ENCODE measurements at places on chromosomes 3 and 15.

DNA sequence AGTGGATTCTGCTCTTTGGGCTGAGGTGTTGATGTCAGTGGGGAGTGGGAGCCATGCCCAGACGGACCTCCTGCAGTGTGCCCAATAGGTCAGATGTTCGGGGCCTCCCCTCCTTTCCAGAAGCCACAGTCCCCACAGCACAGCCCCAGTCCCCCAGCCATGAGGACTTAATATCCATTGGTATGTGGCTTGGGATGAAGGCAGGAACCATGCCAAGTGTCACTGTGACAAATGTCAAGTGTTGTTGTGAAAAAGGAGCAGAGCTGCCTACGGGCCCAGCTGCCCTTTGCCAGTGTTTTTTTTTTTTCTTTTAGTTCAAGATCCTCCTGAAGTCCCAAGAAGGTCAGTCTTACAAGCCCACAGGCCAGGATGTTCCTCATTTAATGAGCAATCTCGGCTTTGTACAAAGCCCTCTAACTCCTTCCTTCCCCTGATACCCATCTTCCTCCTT, 12.2 kb downstream of the SEMA3G start:
- DNase-seq = no peak

DNA sequence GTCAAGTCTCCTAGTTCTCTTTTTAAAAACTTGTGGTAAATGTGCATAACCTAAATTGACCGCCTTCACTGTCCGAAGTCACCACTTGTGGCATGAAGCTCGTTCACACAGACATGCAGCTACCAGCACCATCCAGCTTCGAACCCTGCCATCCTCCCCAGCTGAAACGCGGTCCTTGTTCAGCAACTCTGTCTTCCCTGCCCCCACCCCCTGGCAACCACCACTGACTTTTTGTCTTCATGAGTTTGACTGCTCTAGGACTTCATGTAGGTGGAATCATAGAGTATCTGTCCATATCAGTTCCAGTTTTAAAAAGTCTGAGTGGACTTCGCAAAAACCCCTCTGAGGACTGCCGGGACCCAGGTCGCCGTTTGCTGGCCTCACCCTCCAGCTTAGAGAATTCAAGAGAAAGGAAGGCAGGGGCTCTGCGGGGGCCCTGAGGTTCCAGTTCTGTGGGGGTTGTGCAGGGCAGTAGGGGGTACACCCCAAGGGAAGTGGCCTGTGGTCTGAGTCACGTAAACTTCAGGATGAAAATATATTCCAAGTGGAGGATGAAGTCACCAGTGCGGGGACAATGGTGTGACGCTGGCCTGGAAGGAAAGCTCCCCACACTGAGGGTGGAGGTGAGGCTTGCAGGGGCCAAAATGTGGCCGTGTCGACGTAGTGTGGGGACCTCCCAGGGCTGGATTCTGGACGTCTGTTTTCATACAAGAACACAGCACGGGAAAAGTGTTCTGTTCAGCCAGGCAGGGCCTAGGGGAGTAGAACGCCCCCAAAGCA, 67.6 kb downstream of the ABTB1 start:
- no peak for DNase-seq

DNA sequence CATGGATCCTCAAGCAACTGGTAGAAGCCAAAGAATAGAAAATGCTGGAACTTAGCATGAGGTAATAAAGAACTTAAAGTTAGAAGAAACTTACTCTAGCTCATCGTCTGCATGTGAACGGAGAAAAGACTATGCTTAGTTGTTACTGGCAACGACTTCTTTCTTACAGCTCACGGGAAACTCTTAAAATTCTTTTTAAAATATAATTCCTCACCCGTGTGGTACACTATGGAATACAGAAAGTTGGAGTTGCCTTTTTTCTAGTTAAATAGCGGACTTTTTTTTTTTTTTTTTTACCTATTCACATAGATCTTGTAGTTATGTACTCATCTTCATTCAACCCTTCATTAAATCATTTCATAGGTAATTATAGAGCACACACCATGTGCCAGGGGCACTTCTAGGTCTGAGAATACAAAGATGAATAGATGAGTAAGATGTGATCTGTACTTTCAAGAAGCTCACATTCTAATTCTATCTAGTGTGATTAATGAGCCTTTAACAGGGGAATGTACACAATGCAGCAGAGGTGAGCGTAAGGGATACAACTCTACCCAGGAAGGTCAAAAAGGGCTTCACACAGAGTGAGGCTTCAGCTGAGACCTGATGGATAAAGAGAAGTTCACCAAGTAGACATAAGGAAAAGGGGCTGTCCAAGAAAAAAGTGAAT, 18.4 kb upstream of the KCNMB2 start:
- DNase-seq = no peak

- no peak for DNase-seq
These were observed 185.9 kb upstream of the ANKRD28 start for GRCh38 chr3:15983693-15984092.

GRCh38 chr15:85003593-85004312, 22.1 kb downstream of the PDE8A start:
- DNase-seq = no peak

DNA sequence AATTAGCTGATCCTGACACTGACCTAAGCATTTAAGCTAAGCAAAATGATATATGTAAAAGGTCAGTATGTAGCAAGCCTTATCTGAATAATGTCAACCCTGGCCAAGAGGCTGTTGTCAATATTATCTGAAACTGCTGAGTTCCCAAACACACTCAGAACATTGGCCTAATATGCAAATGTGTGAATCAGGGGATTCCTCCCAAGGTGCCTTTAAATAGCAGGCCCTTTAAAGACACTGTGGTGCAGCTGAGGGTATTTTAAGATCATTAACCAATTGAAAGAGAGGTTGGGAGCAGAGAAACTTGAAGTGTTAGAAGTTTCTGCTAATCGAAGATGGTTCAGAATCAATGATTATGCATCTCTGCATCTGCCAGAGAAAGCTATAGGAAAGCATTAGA, 207.0 kb downstream of the NTRK3 start:
- no peak for DNase-seq

DNA sequence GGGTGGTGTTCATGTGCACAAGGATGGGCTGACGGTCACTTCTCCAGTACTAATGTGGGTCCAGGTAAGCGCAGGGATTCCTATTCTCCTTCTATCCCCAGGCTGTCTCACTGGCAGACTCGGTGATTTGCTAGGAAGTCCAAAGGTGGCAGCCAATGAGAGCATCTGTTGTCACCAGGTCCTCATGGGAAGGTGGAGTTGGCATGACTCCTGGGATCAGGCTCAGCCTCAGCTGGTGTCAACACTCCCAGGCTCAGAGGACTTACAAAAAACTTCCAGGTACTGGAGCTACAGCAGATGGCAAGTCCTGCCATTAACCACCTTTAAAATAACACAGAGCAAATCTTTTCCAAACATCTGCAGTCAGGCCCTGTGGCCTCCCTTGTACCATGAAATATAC, 13.8 kb downstream of the XYLB start:
- DNase-seq = no peak

DNA sequence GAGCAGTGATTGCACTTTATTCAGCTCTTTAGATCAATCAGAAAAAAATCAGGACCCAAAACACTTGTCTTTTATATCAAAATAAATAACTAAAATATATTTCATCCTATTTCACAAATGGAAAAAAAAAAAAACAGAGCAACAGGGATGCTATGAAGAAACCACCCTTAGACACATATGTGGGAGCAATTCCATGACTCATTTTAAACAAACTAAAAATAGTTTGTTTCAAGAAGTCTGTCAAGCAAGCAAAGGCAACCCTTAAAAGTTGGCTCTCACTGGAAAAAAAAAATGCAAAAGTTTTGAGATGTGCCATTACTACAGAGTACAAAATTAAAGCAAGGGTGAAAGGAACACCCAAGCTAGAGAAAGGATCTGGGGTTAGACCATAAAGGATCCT, 5.7 kb downstream of the ATP13A3 start:
- no peak for DNase-seq

DNA sequence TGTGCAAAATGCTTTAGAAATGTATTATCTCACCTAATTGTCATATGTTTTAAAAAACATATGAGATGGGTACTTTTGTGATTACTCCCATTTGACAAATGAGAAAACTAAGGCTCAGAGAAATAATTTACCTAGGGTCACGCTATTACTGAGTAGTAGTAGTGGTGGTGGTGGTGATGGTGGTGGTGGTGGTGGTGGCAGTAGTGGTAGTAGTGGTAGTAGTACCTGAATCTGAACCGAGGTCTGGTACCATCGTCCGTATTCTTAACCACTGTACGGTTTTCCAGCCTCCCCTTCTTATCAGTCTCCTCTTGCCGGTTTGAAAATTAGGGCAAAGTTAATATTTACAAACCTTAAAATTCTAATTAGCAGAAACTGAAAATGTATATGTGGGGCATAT, 102.4 kb downstream of the KLHL25 start:
- DNase-seq = no peak

DNA sequence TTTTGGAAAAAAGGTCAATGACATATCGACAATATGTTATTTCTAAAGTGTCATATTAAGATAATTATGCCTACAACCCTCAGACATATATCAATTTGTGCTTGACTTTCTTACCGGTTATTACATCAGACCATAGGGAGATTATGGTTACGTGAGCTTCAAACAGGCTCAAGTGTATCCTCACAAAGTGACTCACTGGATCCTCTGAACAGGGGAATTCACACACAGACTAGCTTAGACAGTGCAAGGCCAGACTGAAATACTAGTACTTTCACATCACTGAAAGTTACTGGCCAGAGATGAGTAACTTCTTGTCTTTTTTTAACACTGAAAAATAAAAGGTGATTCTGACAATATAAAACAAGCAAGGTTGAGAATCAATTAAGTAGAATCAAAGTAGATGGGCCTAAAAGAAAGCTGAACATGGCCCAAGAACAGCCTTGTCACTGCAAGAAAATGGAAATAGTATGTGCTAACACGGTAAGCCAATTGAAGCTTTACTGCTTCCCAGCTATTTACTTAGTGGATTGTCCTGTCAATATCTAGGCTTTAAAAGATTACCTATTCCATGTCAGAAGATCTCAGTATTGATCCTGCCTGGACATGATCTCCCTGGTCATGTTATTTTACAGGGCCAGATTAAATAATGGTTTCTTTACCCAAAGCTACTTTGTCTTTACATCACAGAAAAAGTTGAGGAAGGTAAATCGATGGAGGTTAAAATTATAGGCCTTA, 848.6 kb downstream of the ROBO1 start:
- no peak for DNase-seq

DNA sequence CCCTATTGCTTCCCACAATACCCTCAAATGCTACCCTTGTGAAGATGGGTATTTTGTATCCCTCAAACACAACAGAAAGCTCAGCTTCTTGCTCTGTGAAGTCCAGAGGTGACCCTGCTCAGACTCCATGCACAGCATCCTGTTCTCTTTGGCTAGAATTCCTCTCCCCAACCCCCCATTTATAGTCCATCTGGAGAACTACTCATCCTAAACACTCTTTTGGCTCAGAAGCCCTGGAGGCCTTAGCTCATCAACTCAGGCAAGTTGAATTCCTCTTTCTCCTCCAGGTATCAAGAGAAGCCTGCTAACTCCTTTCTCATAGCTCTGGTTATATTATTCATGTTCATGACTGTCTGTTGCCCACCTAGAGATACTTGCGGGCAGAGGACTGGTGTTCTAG, 18.3 kb upstream of the GASK1A start:
- no peak for DNase-seq

- DNase-seq = no peak
These were observed 525.1 kb upstream of the ROBO2 start for GRCh38 chr3:76514836-76515235.

DNA sequence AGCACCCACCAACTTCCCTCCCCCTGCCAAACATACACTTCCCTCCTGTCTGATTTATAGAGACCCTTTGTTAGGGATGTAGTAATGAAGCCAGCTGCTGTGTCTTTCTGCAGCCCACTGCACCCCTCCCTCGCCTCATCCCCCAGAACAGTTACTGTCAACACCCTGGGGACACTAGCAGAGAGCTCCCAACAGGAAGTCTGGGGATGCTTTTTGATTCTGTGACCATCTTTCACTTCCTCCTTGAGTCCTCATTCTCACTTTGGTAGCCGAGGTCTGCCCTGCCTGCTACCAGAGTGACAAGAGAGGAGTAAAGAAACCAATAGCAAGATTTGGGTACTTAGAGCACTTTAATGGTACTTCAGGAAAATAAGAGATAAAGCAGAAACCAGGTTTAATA, 201.6 kb downstream of the SATB1 start:
- DNase-seq = no peak

DNA sequence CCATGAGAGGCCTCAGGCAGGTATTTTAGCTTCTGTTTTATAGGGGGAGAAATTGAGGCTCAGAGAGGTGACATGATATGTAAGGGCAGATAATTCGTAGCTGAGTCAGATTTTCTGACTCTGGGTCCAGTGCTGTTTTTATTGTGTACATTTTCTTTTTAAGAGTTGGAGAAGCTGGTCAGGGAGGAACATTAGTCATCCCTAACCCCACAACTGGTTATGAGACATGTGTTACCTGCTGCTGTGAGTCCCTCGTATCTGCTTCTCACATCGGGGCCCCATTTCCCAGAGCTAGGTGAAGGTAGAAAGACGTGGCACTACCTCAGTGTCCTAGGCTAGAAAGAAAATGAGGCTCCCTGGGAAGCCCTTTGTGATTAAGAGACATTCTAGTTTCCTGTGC, 28.6 kb downstream of the GALNT15 start:
- DNase-seq = no peak

GRCh38 chr3:115598216-115598615, 25.1 kb upstream of the GAP43 start:
- DNase-seq = no peak

DNA sequence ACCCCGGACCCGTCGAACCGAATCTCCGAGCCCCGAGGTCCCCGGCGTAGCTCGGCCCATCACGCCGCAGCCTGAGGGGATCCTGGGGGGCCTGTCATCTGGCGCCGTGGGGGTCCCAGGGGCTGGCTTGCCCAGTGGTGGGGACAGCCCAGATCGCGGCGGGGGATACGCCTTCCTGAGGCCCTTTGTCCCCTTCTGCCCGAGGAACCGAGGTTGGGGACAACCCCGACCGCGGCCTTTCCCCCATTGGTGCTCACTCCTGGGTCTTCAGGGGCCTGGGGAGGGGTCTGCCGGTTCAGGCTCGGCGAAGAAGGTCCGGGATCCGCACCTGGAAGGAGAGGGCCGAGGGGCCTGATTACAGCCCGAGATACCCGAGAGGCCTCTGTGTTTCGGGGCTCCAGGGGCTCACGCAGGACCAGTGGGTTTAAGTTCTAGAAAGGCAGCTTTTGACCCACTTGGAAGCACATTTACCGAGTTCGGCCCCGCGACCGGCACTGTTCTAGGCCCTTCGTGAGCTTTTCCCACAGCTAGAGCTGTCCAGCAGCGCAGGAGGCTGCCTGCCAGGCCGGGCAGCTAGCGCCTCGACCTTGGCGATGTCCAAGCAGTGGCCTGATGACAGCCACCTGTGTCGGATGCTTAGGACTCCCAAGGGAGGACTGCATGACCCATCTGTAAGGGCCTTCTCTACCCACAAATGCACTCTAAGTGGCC, 504 bp downstream of the ABHD2 start:
- no peak for DNase-seq

- no peak for DNase-seq
These were observed 335.6 kb downstream of the TUSC7 start for GRCh38 chr3:117045143-117045542.

GRCh38 chr15:49747340-49747739, 126.5 kb downstream of the DTWD1 start:
- DNase-seq = no peak

Measured in activated T-helper 1 cell treated with anti-CD3 and anti-CD28 coated beads, Interleukin-2, amount 50 U/mL, for 16 hours (primary cell).